ENCODE measurements at places on chromosomes 11 and 22. TPM values are rescaled to one million over a fixed set of nuclear protein-coding genes. Genes with fewer than 3 reads are reported as not detected.
A peak's percentile ranks its signal among the peaks of the same experiment; 100 is the strongest.

TSPO gene
- 23.1 TPM for polyA plus RNA-seq

- DNase-seq: no peak
Measured at GRCh38 chr11:88017666-88018065, 157.6 kb downstream of the RAB38 start.

DNA sequence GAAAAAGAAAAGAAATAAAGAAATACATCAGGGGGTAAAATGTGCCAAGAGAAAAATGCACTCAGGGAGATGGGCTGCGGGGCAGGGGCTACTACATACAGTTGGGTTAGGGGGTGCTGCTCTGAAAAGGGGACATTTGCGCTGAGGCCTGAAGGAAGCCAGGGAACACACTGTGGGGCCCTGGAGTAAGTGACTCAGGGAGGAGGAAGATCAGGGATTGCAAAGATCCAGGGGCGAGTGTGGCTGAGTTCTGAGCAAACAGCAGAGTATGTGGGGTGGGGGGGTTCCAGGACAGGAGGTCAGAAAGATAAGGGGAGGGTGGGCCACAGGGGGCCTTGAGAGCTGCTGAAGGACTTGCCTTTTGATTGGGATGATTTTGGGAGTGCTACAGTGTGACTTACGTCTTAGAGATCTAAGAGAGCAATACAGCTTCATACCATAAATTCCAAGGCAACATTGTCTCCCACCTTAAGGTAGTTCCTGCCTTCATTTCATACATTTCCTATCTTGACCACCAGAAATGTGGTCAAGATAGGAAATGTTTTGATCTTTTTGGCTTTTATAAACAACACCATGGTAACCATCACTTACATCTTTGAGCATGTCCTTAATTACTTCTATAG lies 5.8 kb downstream of the A4GALT start:
- no peak for DNase-seq

DNA sequence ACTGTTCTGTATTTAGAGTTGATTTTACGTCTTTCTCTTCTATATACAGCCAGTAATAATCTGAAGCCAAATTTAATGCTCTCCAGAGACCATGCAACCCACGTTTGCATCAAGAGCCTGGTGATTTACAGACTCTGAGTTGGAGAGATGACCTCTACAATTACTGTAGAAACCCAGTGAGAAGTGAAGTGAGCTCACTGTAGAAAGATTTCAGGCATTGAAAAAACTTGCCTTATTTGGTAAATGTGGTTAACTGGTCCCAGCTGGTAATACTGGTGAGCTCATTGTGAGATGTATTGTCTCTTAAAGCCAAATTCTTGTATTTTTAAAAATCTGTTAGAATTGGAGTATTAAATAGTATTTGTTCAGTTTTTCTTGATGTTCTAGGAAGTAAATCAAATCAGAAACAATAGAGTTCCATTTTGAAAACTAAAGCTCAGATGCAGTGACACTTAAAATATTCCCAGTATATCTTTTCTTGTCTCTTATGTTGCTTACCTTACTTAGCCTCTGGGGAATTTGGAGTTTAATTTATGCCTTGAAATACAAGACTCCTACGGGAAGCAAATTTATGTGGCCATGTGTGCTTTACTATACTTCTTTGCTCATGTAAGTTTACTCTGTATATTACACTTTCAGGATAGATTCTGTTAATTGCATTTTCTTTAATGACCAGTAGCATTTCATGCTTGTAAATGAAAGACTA lies 189.9 kb downstream of the ARHGAP42 start:
- DNase-seq: peak; percentile 68

- no peak for DNase-seq
Measured at GRCh38 chr11:69382131-69383128, 88.5 kb downstream of the MYEOV start.

DNA sequence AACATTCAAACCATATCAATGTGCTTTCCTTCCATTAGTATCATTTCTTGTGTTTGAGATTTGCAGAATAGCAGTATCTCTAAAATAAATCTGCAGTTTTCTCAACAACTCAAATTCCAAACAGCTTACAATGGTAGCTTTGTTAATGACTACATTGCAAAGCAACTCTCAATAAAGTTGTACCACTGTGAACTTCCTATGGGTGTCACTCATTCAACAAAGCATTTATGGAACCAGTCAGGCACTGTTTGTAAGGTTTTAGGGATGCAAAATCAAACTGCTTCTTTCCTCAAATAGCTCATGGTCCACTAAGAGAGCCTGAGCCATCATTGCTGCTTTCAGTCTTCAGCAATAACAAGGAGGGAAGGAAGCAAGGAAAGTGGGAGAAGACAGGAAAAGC lies 91.0 kb downstream of the CCDC83 start:
- no peak for DNase-seq

Data from renal cortex interstitium (tissue), 15 donors.